ENCODE measurements at places on chromosomes 4 and X.

DNA sequence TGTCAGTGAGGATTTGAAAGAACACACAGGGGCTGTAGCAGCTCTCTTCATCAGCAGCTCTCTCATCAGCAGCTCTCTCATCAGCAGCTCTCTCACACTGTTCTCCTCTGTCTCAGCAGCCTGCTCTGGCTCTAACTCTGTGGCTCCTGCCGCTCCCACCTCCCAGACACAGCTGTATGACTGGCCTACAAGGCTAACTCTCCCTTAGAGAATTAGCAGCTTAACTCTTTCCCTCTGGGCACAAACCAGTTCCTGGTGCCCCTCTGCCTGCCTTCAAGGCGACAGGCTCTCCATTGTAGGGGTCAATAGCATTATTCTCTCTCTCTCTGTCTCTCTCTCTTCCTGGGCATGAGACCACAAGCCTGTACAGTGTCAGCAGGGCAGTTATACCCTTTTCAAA, 385.6 kb upstream of the PCDH10 start:
- DNase-seq, result no peak
- H3K4me1 ChIP-seq, result no peaks in the 10 kb centered on the region
- H3K27ac ChIP-seq, result no peak overlapping the region
- H3K27me3 ChIP-seq, result no peaks in the 10 kb centered on the region

- no peak overlapping the region for H3K27ac ChIP-seq
- H3K36me3 ChIP-seq, result no peaks in the 10 kb centered on the region
- no peak for DNase-seq
Measured at GRCh38 chrX:16918979-16919378, 27.5 kb upstream of the REPS2 start.

GRCh38 chrX:118495958-118496762, 545 bp downstream of the DOCK11 start:
- peak overlapping the region; percentile 99 for H3K4me3 ChIP-seq
- H3K27ac ChIP-seq, result peak overlapping the region; percentile 97
- H3K36me3 ChIP-seq, result peaks cover 5% of the 10 kb centered on the region
- H3K4me1 ChIP-seq, result peaks cover 10% of the 10 kb centered on the region
- peak; percentile 65 for DNase-seq
- no peaks in the 10 kb centered on the region for H3K27me3 ChIP-seq

- H3K4me1 ChIP-seq, result no peaks in the 10 kb centered on the region
- H3K36me3 ChIP-seq, result no peaks in the 10 kb centered on the region
- no peak for DNase-seq
- no peak overlapping the region for H3K27ac ChIP-seq
Measured at GRCh38 chr4:126369076-126369475, 1054.3 kb downstream of the FAT4 start.

GRCh38 chr4:121888134-121888533, 17.9 kb upstream of the BBS7 start:
- H3K27me3 ChIP-seq, result peaks cover 30% of the 10 kb centered on the region
- no peaks in the 10 kb centered on the region for H3K36me3 ChIP-seq
- DNase-seq, result no peak
- H3K4me3 ChIP-seq, result no peak overlapping the region
- H3K4me1 ChIP-seq, result peaks cover 6% of the 10 kb centered on the region

GRCh38 chrX:17174671-17175070, 200.3 kb upstream of the NHS start:
- no peaks in the 10 kb centered on the region for H3K4me1 ChIP-seq
- DNase-seq, result no peak
- H3K27me3 ChIP-seq, result no peaks in the 10 kb centered on the region
- H3K27ac ChIP-seq, result no peak overlapping the region

DNA sequence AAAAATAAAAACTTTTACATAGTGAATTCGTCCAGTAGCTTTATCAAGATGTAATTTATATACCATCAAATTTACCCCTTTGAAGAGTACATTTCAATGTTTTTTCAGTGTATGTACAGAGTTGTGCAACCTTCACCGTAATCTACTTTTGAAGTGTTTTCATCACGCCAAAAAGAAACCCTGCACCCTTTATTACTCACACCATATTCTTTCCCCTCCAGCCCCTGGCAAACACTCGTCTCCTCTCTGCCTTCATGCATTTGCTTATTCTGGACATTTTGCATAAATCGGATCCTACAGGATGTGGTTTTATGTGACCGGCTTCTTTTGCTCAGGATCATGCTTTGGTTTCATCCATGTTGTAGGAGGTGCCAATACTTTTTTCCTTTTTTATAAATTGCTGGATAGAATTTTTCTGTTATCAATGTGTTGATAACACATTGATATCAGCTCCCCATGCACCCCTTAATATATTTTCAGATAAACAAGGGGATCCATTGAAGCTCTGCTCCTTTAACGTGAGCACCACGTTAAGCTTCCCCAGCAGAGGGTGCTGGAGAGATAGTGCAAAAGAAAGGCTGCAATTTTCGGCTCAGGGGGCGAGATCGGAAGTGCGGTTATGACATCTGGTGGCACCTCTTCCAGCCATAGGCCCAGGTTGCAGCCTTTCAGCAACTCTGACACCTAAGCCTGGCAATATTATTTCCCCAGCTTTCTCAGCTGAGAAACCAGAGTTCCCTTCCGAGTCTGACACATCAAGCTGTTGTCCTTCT, 100.1 kb upstream of the VCX3B start:
- no peak overlapping the region for H3K4me3 ChIP-seq
- no peak for DNase-seq
- no peak overlapping the region for H3K27ac ChIP-seq
- H3K27me3 ChIP-seq, result no peaks in the 10 kb centered on the region

DNA sequence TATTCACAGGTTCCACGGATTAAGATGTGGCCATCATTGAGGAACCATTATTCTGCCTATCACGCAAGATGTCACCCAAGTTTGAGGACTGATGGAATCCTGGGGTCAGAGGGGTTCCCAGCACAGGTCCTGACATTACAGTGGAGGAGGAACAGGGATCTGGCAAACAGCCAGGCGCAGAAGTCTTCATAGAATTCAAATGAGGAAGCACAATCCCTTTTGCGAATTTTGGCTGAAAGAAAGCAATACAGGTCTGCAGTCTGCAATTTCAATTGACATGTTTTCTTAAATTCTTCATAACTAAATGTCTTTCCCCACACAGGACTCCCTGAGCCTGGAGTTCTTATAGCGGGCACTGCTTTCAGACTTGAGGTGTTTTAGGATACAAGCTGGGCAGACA, 14.5 kb downstream of the DOCK11 start:
- H3K27me3 ChIP-seq, result no peaks in the 10 kb centered on the region
- no peak overlapping the region for H3K4me3 ChIP-seq
- no peak for DNase-seq
- H3K27ac ChIP-seq, result peak overlapping the region; percentile 38

GRCh38 chrX:48083212-48083611, 11.8 kb upstream of the ZNF630 start:
- H3K4me1 ChIP-seq, result no peaks in the 10 kb centered on the region
- DNase-seq, result peak; percentile 18
- H3K27ac ChIP-seq, result peak overlapping the region; percentile 16

GRCh38 chr4:17336524-17336961, 175.3 kb downstream of the QDPR start:
- H3K36me3 ChIP-seq, result no peaks in the 10 kb centered on the region
- no peak for DNase-seq
- no peaks in the 10 kb centered on the region for H3K4me1 ChIP-seq
- no peak overlapping the region for H3K27ac ChIP-seq
- H3K4me3 ChIP-seq, result no peak overlapping the region
- peaks cover 8% of the 10 kb centered on the region for H3K27me3 ChIP-seq

- peaks cover 17% of the 10 kb centered on the region for H3K4me1 ChIP-seq
- no peak for DNase-seq
- H3K36me3 ChIP-seq, result no peaks in the 10 kb centered on the region
- no peak overlapping the region for H3K27ac ChIP-seq
- no peaks in the 10 kb centered on the region for H3K27me3 ChIP-seq
Measured at GRCh38 chr4:173237762-173238161, 69.2 kb downstream of the GALNT7 start.

DNA sequence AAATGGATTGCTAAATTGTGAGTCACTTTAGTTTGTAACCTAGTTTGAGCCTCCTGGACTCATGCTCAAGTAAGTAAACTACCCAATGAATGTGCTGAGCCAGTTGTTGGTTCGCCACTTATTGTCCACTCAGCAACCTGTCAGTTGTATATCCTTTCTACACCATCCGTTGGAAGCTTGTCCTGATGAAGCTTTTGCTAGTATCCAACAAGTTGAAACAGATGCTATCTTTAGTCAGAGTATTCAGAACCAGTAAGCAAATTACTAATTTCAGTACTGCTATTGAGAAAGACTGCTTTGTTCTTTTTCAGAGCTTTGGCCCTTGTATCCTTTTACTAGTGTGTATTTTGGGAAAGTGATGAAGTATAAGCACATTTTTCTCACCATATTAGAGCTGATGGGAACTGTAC, 4.3 kb upstream of the NAA15 start:
- H3K27me3 ChIP-seq, result no peaks in the 10 kb centered on the region
- DNase-seq, result no peak

GRCh38 chr4:177667687-177668086, 225.4 kb upstream of the AGA start:
- H3K36me3 ChIP-seq, result no peaks in the 10 kb centered on the region
- H3K4me3 ChIP-seq, result no peak overlapping the region
- DNase-seq, result no peak
- no peaks in the 10 kb centered on the region for H3K27me3 ChIP-seq

DNA sequence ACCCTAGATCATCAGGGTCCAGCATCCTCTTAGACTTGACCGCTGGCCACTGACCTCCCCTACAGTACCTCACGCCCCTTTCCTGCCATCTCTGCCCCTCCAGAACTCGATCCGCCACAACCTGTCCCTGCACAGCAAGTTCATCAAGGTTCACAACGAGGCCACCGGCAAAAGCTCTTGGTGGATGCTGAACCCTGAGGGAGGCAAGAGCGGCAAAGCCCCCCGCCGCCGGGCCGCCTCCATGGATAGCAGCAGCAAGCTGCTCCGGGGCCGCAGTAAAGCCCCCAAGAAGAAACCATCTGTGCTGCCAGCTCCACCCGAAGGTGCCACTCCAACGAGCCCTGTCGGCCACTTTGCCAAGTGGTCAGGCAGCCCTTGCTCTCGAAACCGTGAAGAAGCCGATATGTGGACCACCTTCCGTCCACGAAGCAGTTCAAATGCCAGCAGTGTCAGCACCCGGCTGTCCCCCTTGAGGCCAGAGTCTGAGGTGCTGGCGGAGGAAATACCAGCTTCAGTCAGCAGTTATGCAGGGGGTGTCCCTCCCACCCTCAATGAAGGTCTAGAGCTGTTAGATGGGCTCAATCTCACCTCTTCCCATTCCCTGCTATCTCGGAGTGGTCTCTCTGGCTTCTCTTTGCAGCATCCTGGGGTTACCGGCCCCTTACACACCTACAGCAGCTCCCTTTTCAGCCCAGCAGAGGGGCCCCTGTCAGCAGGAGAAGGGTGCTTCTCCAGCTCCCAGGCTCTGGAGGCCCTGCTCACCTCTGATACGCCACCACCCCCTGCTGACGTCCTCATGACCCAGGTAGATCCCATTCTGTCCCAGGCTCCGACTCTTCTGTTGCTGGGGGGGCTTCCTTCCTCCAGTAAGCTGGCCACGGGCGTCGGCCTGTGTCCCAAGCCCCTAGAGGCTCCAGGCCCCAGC, 5.2 kb downstream of the FOXO4 start:
- no peak for DNase-seq
- H3K27me3 ChIP-seq, result no peaks in the 10 kb centered on the region
- H3K4me1 ChIP-seq, result peaks cover 45% of the 10 kb centered on the region

- H3K4me1 ChIP-seq, result peaks cover 10% of the 10 kb centered on the region
- no peak overlapping the region for H3K4me3 ChIP-seq
Measured at GRCh38 chr4:185513489-185514181, 21.7 kb downstream of the PDLIM3 start.

- no peaks in the 10 kb centered on the region for H3K27me3 ChIP-seq
- no peak overlapping the region for H3K4me3 ChIP-seq
- H3K36me3 ChIP-seq, result no peaks in the 10 kb centered on the region
Measured at GRCh38 chr4:136078976-136079375, 1453.3 kb downstream of the PCDH18 start.

DNA sequence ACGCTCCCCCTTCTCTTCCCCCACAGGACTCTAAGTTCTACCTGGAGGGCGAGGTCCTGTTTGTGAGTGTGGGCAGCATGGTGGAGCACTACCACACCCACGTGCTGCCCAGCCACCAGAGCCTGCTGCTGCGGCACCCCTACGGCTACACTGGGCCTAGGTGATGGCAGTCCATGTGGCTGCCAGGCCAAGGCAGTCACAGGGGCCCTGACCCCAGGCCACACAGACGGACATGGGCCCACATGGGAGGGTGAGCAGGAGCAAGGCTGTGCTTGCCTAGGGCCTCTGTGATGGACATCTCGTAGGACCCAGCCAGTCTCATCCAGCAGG, 10.0 kb upstream of the ADD1 start:
- no peak for DNase-seq
- H3K36me3 ChIP-seq, result peaks cover 50% of the 10 kb centered on the region
- H3K27ac ChIP-seq, result peak overlapping the region; percentile 97
- peaks cover 76% of the 10 kb centered on the region for H3K4me1 ChIP-seq

DNA sequence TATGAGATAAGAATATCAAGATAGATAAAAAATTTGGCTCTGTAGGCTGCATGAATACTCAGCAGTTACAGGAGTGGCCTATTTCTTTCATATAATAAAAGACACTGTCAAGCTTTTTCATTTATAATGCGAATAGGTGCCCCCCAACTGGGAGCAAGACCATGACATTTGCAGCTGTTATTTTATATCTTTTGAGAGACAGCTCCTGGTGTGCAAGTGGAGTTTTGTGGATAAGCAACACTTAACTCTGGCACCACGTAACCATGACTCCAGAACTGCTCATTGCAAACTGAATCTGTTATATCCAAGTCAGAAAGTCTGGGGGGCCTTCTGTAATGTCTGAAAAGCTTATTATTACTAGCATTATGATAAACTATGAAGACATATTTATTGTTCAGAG, 1372.4 kb downstream of the C4orf33 start:
- no peak overlapping the region for H3K4me3 ChIP-seq
- DNase-seq, result no peak
- no peaks in the 10 kb centered on the region for H3K27me3 ChIP-seq
- H3K4me1 ChIP-seq, result no peaks in the 10 kb centered on the region
- no peak overlapping the region for H3K27ac ChIP-seq

GRCh38 chrX:68723491-68724155, 76.2 kb downstream of the STARD8 start:
- no peaks in the 10 kb centered on the region for H3K4me1 ChIP-seq
- peaks cover 13% of the 10 kb centered on the region for H3K27me3 ChIP-seq
- no peaks in the 10 kb centered on the region for H3K36me3 ChIP-seq
- no peak overlapping the region for H3K4me3 ChIP-seq

GRCh38 chr4:8694651-8695151, 102.1 kb downstream of the CPZ start:
- no peaks in the 10 kb centered on the region for H3K4me1 ChIP-seq
- no peak overlapping the region for H3K4me3 ChIP-seq

GRCh38 chr4:55124322-55125076, 896 bp downstream of the KDR start:
- peaks cover 29% of the 10 kb centered on the region for H3K27me3 ChIP-seq
- H3K4me1 ChIP-seq, result no peaks in the 10 kb centered on the region
- H3K27ac ChIP-seq, result no peak overlapping the region
- H3K4me3 ChIP-seq, result no peak overlapping the region

- H3K4me1 ChIP-seq, result no peaks in the 10 kb centered on the region
- H3K4me3 ChIP-seq, result no peak overlapping the region
- no peak overlapping the region for H3K27ac ChIP-seq
- no peaks in the 10 kb centered on the region for H3K27me3 ChIP-seq
Measured at GRCh38 chr4:5365071-5366008, 314.1 kb downstream of the STK32B start.

GRCh38 chr4:174377613-174378012, 93.9 kb downstream of the CEP44 start:
- no peak overlapping the region for H3K4me3 ChIP-seq
- no peaks in the 10 kb centered on the region for H3K4me1 ChIP-seq
- no peak overlapping the region for H3K27ac ChIP-seq
- no peak for DNase-seq

- no peak overlapping the region for H3K4me3 ChIP-seq
- no peak for DNase-seq
- no peaks in the 10 kb centered on the region for H3K36me3 ChIP-seq
- no peaks in the 10 kb centered on the region for H3K27me3 ChIP-seq
Measured at GRCh38 chr4:68433582-68433981, 13.7 kb upstream of the TMPRSS11E start.
